ENCODE measurements at places on chromosomes 5 and 9. TPM values are rescaled to one million over a fixed set of nuclear protein-coding genes. Genes with fewer than 3 reads are reported as not detected.

TUSC1 gene
- 0.56 TPM for total RNA-seq

GRCh38 chr5:31698673-31699072 is 59.7 kb downstream of the PDZD2 start:
- no peak for DNase-seq

SGCD gene
- not detected for total RNA-seq

DNA sequence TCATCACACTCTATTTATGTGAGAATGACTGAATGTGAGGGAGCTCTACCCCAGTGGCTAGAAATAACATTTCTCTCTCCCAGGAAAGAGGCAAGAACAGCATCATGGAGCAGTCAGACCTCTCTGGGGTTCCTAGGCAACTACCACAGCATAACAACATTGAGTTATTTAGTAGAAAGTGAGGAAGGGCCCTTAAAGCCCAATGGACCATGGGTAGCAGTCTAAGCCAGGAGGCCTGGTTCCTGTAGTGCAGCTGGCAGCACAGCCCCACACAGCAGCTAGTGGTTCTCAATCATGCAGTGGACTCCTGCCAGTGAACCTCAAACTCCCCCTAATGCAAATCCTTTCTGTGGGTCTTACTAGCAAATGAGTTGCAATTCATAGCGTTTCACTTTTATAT is 55.3 kb downstream of the SPEF2 start:
- DNase-seq: no peak

GRCh38 chr9:109639674-109640579 is 140.1 kb upstream of the PALM2AKAP2 start:
- no peak for DNase-seq

DNA sequence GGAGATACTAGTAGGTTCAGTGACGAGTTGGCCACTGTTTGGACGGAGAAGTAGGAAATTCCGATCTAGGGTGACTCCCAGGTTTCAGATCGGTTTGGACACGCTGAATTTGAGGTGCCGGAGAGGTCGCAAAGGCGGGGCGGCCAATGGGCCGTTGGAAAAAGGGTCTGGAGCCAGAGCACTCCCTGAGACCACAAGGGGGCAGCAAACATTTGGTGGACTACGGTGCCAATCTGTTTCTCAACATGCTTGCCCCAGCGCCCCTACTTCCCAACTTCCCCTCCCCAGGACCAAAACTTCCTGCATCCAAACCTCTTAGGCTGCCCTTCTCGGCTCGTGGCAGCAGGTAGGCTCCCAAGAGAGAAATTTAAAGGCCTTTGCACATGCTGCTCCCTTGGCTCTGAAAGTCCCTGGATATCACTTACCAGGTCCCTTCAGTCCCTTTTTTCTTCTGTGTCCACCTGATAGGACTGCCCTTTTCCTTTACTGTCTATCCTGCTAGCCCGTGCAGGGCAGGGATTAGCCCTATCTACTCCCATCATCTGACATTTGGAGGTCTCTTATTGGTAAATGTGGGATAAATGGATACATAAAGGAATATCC is 992 bp upstream of the RPP25L start:
- DNase-seq: peak; percentile 83

DNA sequence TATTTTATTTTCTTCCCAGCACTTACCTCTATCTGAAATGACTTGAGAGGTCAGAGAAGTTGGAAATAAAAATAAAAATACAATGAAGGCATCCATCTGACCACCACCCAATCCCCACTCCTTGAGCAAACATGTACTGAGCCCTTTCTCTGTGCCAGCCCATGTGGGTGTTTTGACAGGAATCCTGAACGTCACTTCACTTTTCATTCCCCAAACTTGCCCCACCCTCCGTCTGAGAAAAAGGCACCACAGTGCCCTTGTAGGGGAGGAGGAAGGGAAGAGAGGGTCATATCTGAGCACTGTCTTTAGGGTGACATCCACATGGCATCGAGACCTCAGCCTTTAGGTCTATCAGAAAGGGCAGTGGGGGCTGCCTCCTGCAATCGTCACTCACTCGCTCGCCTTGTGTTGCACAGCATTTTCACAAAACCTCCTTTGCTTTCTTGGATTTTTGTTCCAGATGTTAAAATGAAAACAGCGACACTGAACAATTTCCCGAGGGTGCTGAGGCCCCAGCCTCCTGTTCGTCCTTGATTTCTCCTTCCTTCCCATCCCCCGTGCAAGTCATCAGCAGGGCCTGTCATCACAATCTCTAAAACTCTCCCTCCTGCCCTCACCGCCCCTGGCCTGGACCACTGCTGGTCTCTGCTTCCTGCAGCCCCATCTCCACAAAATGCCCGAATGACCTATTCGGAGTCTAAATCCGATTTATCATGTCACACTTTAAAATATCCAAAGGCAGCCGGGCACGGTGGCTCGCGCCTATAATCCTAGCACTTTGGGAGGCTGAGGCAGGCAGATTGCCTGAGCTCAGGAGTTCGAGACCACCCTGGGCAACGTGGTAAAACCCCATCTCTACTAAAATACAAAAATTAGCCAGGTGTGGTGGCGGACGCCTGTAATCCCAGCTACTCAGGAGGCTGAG is 13.0 kb downstream of the HIGD2A start:
- DNase-seq: no peak

SLC34A1 gene
- total RNA-seq: not detected

WWC1 gene
- total RNA-seq: not detected

GRCh38 chr9:135183528-135184180 is 96.2 kb downstream of the OLFM1 start:
- DNase-seq: no peak

- DNase-seq: no peak
Measured at GRCh38 chr5:53403291-53403690, 77.1 kb upstream of the FST start.

- peak; percentile 82 for DNase-seq
Measured at GRCh38 chr5:157651623-157652376, 438 bp downstream of the SOX30 start.

ZNF79 gene
- total RNA-seq: 16.3 TPM

GRCh38 chr5:124342584-124342983 is 403.9 kb downstream of the ZNF608 start:
- DNase-seq: no peak

DNA sequence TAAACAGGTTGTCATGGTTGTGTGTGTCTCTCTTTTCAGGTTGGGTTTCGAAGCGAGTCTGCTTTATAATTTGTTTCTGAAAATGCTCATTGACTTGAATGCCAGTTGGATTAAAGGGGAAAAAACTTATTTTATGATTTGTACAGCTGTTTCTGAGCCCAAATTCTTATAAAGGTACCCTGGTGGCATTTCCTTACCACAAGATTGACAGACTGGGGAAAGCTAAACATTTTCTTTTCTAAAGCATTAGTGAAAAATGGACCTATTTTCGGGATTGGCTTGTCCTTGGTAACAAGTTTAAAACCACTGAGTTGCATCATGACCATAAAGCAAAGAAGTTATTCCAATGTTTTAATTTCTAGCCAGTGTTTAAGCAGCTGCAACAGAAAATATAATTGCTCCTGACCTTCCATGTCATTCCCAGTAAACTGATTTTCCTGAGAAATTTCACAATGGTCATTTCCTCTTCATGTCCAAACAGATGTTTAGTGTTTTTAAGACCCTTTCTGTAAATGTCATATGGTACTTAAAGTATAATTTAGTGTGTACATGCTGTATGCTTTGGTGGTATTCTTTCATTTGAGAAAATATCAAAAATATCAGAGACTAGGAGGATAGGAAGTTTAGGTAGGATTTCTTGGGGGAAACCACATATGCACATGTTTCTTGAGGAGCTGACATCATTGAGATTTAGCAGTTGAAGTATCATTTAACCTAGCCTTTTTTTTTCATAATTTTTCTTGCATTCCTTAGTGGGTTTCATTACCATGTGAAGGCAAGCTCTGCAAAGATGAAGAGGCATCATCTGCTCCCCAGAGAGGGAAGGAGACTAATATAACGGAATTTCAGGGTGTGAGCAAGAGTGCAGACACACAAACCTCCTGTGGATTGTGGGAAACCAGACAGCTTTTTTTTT is 667.1 kb upstream of the RGMB start:
- DNase-seq: no peak

DNA sequence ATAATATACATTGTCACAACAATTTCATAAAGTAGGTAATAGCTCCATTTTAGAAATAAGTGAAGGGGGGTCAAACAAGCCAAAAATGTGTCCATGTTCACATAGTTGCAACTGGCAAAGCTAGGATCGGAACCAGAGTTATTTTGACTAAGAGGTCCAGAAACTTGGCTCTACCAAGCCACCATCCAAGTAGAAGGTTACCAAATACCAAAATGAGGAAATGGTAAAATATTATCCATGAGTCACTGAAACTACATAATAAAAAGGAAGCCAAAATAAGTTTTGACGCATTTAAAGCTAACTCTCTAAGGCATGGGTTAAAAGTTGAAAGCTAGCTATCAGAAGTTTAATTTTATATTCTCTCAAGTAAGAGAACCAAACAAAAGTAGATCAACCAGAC is 886.9 kb upstream of the DMAC1 start:
- no peak for DNase-seq

- DNase-seq: no peak
Measured at GRCh38 chr5:37850226-37850865, 10.5 kb upstream of the GDNF start.

- no peak for DNase-seq
Measured at GRCh38 chr5:77197840-77198554, 12.5 kb upstream of the PDE8B start.

- DNase-seq: no peak
Measured at GRCh38 chr5:75054134-75054930, 2.0 kb upstream of the GCNT4 start.

IL5 gene
- total RNA-seq: 9.5 TPM

DNA sequence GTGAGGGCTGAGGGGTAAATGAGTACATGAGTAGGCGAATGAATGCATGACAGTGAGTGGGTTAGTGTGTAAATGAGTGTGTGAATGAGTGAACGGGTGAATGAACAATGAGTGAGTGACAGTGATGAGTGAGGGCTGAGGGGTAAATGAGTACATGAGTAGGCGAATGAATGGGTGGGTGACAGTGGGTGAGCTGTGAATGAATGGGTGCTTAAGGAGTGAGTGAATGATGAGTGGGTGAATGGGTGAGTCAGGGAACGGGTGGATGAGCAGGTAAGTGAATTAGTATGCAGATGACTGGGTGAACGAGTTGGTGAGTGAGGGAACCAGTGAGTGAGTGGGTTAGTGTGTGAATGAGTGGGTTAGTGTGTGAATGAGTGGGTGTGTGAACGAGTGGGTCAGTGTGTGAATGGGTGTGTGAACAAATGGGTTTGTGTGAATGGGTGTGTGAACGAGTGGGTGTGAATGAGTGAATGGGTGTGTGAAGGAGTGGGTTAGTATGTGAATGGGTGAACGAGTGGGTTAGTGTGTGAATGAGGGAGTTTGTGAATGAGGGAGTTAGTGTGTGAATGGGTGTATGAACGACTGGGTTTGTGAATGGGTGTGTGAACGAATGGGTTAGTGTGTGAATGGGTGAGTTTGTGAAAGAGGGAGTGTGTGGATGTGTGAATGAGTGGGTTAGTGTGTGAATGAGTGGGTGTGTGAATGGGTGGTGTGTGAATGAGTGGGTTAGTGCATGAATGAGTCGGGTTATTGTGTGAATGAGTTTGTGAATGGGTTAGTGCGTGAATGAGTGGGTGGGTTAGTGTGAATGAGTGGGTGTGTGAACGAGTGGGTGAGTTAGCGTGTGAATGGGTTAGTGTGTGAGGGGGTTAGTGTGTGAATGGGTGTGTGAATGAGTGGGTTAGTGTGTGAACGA is 32.9 kb downstream of the NKD2 start:
- no peak for DNase-seq

- no peak for DNase-seq
Measured at GRCh38 chr9:96149533-96150280, 152.3 kb downstream of the HSD17B3 start.

SPATA31A3 gene
- not detected for total RNA-seq

GRCh38 chr9:130922893-130923610 is 16.0 kb downstream of the FIBCD1 start:
- no peak for DNase-seq

GRCh38 chr9:129052592-129052991 is 16.2 kb downstream of the MIGA2 start:
- no peak for DNase-seq

- DNase-seq: no peak
Measured at GRCh38 chr5:26847041-26847736, 191.2 kb downstream of the CDH9 start.

GRCh38 chr9:32172256-32172655 is 212.2 kb upstream of the ACO1 start:
- no peak for DNase-seq

ZNF300 gene
- total RNA-seq: 7.4 TPM

GCNT1 gene
- total RNA-seq: 8.4 TPM

DPP7 gene
- 310 TPM for total RNA-seq

LAMC3 gene
- not detected for total RNA-seq

DNA sequence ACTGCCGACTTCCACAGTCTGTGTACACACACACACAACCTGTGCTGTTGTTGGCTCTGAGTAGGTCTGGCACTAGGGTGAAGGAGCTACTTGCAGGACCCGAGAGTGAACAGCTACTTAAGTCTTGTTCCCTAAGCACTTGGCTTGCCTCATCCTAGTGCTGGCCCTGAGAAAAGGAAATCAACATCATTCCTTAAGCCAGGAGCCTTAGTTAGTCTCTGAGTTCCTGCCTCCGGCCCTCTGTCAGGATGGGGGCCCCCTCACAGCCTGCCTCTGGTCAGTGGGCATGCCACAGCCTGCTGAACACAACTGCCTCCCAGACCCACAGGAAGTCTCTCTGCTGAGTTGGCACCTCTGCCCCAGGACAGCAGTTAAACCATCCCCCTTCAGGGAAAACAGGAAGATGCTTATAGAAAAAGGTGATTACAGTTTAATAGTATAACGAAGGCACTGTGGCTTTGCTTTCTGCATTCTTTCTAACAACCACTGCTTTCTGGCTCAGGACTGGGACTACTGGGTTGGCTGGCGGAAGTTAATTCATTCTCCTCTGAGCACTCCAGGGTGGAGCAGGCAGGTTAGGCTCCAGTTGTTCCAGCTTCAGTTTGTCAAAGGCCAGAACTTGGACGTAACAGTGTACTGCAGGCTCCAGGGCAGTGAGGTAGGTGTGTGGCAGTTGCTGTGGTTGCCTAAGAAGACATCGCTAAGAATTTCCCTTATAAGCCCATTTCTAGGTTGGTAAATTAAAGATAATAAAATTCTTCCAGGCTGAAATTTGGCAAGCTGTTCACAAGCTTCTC is 2.8 kb downstream of the MAMDC2 start:
- DNase-seq: no peak

GRCh38 chr5:91541696-91542095 is 158.6 kb upstream of the ARRDC3 start:
- DNase-seq: no peak

GRCh38 chr9:38670542-38671371 is 49.2 kb downstream of the FAM240B start:
- DNase-seq: no peak

GRCh38 chr5:140214831-140215230 is 39.8 kb downstream of the CYSTM1 start:
- DNase-seq: no peak

GABRA6 gene
- not detected for total RNA-seq

- DNase-seq: no peak
Measured at GRCh38 chr5:114789773-114790402, 379.8 kb downstream of the TRIM36 start.

- no peak for DNase-seq
Measured at GRCh38 chr9:38368731-38369130, 23.8 kb upstream of the ALDH1B1 start.
